ENCODE measurements at places on chromosomes 12 and 14.

- no peak for DNase-seq
These were observed 225.2 kb upstream of the BTG1 start for GRCh38 chr12:92370828-92371227.

DNA sequence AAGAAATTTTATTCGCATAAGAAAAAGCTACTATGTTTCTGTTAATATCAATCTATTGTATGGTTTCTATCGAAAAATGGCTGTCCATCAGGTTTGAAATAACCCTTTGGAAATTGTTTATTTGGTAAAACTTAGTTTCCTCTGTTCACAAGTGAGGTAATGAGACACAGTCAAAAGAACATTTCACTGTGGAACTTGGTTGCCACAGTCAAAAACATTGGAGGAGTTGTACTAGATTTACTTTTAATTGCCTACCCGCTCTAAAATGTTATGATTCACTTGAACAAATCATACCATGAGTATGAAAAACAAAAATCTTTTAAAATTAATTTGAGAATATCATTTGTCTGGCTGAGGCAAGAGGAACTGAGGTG, 46.5 kb downstream of the ITPR2 start:
- no peak for DNase-seq

DNA sequence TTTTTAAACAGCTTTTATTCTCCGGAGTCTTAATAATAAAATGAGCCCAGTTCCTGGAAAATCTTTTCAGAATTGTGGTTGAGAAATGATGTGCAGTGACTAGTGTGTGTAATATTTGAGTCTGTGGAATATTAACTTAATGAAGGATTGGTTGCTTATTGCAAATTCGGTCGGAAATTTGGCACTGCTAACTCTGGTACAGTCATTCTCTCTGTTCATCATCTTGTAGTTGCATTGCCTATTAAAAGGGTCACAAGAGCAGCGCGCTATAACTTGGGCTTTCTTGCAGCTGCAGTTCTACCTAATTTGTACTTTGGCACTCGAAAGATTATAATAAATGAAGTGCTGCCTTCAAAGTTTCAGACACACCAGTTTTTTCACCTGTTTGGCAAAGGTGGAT, 146.0 kb downstream of the FLRT2 start:
- DNase-seq = no peak

GRCh38 chr14:51789114-51789513, 71.3 kb upstream of the GNG2 start:
- no peak for DNase-seq

- no peak for DNase-seq
These were observed 4.1 kb downstream of the RDH16 start for GRCh38 chr12:56953314-56953713.

DNA sequence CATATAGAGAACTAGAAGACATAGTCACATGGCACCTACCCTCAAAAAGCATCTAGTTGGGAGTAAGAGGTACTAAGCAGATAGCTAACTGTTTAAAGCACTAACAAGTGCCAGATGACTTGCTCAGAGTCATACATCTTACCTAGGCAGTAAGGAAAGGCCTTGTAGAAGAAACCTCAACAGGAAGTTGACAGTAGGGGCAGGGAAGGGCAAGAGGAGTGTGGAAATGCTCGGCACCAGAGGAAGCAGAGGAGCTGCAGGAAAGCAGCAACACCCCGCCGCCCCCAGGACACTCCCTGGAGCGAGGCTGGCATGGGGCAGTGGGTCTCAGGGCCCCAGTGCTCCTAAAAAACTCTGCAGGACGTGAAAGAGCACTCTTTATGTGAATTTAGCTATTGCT, 92.9 kb downstream of the PPP2R5C start:
- DNase-seq = no peak

GRCh38 chr12:109125791-109126190, 9.4 kb downstream of the ACACB start:
- DNase-seq = no peak

- DNase-seq = peak; percentile 39
These were observed 154.2 kb upstream of the PRMT8 start for GRCh38 chr12:3336606-3337311.

GRCh38 chr14:35689000-35689460, 120.1 kb downstream of the RALGAPA1 start:
- no peak for DNase-seq

DNA sequence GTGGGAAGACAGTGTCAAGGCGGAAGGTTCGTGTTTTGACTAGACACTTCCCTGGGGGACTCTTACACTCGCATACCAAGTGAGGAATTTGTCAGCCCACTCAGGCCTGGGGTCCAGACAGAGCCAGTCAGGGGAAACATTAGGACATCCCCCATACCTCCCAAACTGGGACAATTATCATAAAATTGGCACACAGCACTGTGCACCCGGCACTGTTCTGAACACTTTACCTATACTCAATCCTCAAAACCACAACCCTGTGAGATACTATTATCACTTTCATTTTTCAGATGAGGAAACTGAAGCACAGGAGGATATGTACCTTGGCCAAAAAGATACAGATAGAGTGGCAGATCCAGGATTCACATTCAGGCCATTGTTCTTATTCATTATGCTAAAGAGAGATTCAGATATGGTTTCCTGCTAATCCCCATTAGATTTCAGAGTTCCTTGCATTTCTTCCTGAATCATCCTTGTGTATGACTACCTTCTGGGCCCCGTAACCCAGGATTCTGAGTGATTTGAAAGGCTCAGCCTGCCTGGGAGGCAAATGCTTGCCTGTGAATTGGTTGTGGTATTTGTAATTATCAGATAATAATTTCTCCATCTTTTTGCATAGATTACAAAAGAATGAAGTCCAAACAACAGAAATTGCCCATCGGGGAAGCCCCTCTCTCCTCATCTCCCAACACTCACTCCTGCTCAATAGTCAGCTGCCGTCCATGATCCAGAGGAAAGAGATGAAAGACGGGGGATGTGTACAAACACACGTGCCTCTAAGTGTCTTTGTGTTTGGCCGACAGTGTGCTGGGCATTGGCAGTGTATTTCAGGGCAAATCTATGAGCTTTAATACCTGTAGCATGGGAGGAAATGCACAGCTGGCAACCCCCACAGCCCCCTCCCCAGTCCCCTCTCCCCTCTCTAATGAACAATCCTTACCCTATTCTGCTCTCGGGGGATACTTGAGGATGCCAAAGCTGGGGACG, 4.6 kb downstream of the TAC3 start:
- DNase-seq = no peak

DNA sequence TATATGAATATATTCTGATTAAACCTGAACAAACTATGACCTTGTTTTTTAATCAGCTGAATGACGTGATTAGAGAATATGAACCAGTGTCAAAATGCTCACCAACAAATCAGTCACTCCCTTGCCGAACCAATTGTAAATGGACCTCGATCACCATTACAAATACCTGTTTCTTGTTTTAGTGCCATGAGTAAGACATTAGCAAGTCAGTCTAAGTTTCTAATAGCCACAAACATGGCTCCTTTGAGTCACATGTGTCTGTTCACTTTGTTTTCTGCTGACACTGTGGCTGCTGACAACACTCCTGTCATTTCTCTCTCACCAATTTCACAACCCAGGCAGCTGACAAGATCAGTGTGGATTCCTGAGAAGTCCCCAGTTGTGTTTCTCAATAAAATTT, 286.2 kb upstream of the MDGA2 start:
- DNase-seq = no peak

- DNase-seq = no peak
These were observed 246.4 kb downstream of the CACNA1C start for GRCh38 chr12:2299206-2299605.

GRCh38 chr12:26052652-26053051, 72.2 kb downstream of the BHLHE41 start:
- DNase-seq = no peak

DNA sequence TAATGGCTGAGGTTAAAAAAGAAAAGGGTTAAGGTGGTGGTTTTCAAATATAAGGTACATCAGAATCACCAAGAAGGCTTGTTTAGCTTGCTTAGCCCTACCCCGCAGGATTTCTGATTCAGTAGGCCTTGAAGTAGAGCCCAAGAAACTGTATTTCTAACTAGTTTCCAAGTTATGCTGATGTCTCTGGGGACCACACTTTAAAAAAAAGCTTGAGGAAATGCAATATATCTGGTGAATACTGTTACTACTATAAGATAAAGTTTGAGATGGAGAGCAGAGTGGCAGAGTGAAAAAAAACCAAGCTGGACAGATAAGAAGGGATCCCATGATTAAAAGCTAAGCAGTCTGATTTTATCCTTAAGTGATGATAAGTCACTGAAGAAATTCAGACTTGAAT, 18.3 kb upstream of the GXYLT1 start:
- DNase-seq = no peak

GRCh38 chr12:22576065-22576464, 31.7 kb upstream of the C2CD5 start:
- DNase-seq = no peak

DNA sequence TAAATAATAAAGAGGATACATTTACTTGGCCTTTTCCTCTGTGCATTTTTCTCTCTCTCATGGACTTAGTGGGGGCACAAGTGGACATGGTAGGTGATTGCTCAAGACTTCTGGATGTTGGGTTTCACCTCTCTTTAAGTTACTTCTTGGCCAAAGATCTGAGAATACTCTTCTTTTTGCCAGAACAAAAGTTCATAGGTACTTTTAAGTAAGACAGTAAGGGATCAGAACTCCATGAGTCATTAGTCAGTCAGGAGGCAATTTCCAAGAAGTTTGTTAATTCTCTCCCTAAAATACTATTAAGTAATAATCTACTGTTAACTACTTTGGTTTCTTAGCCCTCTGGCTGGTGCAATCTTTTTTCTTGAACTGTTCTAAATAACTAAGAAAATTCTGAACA, 84.2 kb downstream of the GRIP1 start:
- no peak for DNase-seq

- peak; percentile 88 for DNase-seq
These were observed 14.7 kb downstream of the ITGA5 start for GRCh38 chr12:54404061-54405004.
